Adrenal gland (tissue), 19 donors: ENCODE measurements at places on chromosomes 5 and 9. TPM values are rescaled to one million over a fixed set of nuclear protein-coding genes. Genes with fewer than 3 reads are reported as not detected.

The MSX2 gene
- polyA plus RNA-seq, result 0.34 TPM

The CCNO gene
- not detected for polyA plus RNA-seq

The RLN2 gene
- not detected for polyA plus RNA-seq

The MRPL50 gene
- 38.6 TPM for polyA plus RNA-seq

The MARCHF6 gene
- 98.5 TPM for polyA plus RNA-seq

The TMEM215 gene
- polyA plus RNA-seq, result not detected

The ZNF354C gene
- 3.4 TPM for polyA plus RNA-seq

The PTGES gene
- polyA plus RNA-seq, result 3.7 TPM
